ENCODE measurements at places on chromosomes 5 and 9.

- no peak for DNase-seq
These were observed 234.2 kb upstream of the RFX3 start for GRCh38 chr9:3760031-3760430.

DNA sequence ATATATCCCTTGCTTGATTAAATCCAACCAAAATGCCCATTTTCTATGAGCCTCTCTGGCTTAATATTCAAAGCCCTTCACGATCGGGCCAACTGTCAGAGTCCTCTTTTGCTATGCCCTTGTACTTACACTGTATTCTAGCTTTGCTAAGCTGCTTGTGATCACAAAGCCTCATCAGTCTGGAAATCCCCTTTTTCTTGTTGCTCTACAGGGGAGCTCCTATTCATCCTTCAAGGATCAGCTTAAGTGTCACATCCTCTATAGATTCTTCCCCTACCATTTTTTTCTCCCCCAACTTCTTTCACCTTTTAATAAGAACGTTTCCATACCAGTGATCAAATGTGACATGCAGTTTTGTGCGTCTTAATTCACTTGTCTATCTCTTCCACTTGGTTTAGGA is 450.4 kb upstream of the CHD1 start:
- no peak for DNase-seq

DNA sequence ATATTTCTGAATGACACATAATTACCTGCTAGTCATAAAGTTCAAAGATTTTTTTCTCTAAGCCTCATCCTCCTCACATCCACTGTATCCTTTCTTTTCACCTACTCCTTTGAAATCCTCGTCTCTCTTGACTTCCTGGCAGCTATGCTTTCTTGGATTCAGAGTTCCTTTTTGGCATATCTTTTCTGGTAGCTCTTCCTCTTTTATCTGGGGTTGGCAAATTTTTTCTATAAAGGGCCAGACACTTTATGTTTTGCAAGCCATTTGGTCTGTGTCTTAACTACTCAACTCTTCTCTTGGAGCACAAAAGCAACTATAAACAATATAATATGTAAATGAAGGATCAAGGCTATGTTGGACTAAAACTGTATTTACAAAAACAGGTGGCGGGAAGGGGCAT is 197.5 kb downstream of the KIAA0825 start:
- no peak for DNase-seq

DNA sequence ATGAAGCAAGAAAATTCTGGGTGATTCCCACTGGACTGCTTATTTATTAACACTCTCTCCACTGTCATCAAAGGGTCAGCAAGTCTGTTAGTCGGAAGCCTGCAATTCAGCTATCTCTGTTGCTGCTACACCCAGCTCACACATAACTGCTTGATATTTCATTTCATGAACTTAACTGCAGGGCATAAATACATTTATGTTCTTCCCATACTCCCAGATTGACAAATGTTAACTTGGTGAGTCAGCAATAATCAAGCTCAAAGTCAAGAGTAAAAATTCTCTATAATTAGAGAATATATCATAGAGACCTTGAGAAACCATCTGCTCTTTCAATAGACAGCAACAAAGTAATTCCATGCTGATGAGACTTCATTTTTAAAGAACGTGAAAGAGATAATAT is 198.8 kb downstream of the ADAMTS12 start:
- no peak for DNase-seq

DNA sequence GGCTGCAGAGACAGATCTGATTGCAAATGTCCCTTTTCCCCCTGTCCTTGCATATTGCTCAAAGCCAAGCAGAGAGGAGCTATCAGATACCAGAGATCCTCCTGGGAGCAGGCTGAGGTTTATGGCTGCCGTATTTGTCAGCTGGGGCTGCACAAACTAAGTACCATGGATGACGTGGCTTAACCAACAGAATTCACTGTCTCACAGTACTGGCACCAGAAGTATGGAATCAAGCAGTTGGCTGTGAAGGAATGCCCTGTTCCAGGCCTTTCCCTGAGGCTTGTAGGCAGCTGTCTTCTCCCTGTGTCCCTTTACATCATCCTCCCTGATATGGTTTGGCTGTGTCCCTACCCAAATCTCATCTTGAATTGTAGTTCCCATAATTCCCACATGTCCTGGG is 2.6 kb downstream of the CFAP90 start:
- no peak for DNase-seq

DNA sequence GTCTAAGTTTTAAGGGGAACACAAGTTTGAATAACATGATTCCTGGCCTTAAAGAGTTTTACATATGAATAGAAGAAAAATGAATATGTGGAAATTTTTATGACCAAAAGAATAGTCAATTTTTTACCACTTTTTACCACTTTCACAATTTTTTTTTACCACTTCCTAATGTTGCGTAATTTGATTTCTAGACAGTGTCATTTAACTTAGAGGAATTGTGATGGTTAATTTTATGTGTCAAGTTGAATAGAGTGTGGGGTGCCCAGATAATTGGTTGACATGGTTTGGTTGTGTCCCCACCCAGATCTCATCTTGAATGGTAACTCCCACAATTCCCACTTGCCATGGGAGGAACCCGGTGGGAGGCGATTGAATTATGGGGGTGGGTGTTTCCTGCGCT is 416.6 kb downstream of the KIF4B start:
- no peak for DNase-seq

DNA sequence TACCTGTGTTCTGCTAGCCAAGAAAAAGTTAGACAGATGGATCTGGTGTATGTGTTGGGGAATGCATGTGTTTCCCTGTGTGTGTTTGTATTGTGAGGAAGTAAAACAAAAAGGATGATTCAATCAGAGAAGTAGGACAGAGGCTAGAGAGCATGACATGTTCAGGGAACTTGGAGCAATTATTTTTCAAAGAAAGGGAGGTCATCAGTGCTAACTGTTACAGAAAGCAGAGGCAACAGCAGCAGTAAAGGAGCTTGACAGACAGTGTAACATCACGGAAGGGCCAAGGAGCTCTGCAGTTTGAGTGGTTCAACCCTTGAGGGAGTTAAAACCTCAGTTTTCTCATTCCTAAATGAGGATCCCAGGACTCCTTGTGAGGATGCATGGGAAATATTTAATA is 13.2 kb downstream of the SPINK1 start:
- DNase-seq: no peak

DNA sequence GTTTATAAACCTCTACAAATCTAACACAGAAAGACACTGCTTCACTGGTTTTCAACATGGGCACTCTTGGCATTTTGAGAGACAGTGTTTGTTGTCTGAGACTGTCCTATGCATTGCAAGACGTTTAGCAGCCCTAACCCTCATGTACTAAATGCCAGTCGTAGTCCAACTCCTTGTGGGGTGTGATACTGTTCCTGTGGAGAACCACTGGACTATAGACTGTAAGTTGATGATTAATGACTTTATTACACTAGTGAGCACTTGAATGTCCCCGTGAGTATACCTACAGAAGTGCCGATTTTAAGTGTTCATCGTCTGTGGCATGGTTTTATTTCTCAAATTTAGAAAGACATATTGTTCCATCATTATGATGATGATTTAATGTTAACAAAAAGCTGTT is 46.2 kb downstream of the RECK start:
- DNase-seq: no peak

- no peak for DNase-seq
These were observed 78.5 kb downstream of the HMHB1 start for GRCh38 chr5:143890487-143890886.

DNA sequence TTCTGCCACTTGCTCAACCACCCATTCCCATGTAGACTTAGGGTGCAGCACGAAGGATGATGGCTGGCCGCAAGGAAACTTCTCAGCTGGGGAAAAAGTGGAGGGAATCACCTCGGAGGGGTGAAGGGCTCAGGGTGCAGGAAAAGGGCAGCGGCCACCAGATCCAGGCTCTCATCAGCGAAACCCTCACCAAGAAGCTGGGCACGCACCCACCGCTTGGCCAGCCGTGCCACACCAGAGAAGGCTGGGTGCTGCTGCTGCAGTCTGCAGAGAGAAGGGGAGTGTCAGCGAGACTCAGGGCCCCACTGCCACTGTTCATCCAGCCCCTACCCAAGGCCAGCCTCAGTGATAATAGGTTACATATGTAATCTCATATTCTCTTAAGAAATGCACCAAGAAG is 8.6 kb downstream of the NOL6 start:
- DNase-seq: no peak

DNA sequence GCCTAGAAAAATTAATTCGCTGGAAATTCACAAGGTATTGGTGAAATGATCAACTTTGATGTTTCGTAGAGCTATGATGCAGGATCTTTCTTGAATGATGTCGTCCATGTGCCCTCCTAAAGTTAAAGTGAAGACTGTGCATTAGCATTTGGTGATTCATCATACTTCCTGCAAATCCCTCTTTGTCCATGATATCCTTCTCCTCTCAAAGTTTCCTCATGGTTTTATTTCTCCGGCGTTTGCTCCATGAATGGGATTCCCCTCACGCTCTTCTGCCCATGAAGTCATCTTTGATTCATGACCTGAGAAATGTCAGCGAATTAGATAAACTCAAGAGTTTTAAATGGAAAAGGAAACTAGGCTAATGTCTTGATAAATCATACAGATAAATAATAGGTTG is 372.7 kb downstream of the PSAT1 start:
- no peak for DNase-seq

GRCh38 chr5:35854248-35854647 is 2.4 kb upstream of the IL7R start:
- DNase-seq: peak; percentile 50

DNA sequence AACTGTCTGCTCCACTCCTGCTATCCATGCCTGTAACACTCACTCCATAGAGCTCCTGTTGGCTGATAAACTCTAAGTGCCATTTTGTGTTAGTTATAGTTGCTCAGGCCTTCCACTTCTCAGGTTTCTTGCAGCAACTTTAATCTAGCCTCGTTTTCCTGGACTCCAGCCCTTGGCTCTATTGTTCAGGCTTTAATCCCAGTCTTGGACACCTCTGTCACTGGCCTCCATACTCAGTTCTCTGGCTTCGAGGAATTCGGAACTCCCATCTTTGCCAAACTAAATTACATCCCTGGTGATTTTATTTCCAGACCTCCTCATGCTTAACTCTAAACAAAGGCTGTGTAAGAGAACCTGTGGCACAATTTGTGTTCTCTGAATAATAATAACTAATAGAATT is 39.8 kb downstream of the EMB start:
- DNase-seq: no peak

GRCh38 chr5:133520062-133520461 is 92.3 kb downstream of the FSTL4 start:
- no peak for DNase-seq

DNA sequence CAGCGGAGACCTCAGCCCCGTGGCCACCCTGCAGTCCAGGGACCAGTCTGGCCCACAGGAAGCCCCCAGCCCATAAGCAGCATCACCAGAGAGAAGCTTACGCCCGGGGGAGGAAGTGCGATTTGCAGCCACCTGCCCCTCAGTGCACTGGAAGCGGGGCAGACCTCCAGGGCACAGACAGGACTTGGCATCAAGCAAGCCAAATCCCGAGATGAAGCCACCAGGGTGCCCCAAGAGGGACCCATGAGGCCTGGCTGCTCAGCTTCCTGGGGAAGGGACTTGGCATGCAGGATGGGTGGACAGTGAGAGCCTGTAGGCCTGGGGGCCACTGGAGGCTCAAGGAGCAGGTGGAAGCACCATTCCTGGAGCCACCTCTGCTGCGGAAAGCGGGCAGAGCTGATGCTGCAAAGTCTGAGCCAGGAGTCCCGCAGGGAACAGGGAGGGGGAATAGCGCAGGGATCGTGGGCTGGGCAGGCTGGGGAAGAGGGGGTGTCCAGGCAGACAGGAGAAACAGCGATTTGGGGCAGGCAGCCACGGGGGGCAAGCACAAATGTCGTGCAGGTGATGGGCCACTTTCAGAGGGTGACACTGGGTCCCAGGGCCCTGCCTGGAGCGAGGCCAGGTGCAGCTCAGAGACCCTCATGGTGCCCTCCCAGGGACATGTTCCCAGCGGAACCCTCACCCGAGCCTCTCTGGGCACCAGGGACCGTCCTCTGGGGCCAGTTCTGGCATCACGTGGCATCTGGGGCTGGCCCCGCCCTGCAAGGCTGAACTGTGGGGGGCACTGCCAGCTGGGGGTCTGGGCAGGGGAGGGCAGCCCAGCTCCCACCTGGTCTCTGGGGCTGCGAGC is 3.2 kb downstream of the LRRC26 start:
- no peak for DNase-seq

GRCh38 chr9:118269623-118270022 is 565.4 kb downstream of the TLR4 start:
- no peak for DNase-seq

DNA sequence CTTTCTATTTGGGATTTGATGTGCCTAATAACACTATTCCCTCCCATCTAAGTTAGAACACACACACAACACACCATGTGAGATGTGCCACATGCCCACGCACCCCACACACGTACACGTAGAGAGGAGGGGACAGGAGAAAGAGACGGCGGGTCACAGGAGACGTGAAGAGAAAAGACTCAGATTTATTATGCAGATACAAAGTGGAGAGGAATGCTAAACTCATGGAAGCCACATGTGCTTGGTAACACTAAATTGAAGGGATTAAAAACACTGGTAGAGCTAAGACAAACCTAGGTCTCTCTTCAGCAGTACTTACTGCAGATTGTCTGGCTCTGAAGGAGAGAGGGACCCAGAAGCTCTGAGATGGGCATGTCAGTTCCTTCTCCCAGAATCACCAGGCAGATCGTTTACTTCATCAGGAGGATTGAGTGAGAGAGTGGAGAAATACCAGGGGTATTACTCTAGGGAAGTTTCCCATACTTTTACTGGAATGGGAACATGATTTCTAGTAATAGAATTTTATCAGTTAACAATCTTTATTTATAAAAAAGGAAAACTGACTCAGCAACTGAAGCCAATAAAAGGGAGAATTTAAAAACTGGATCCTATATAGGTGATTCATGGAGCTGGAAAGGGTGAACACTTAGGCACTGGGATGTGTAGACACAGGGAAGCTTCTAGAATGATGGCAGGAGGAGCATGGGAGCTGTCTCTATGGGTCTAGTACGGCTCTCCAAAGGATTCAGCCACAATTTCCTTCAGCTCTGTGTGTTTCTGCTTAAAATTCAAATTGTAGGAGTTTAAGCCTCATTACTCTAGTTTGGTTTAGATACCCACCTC is 139.4 kb downstream of the MACIR start:
- DNase-seq: no peak

DNA sequence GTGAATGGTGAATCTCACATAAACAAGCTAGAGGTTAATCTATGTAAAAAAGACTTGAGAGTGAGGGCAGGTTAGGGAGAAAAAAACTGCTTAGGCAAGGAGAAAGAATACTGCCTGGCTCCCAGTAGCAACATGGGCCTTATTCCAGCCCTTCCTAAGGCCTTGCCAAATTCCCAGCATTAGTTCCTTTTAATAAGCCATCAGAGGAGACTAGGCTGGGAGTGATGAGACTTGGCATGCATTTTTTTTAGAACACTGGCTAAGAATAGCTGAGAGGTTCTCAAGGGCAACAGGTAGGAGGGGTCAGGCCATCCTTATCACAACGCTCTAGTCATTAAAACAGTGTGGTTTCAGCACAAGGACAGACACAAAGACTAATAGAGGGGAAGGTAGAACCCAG is 20.9 kb upstream of the ZBTB43 start:
- no peak for DNase-seq

GRCh38 chr9:83285445-83286225 is 222.7 kb upstream of the RASEF start:
- DNase-seq: no peak
